ENCODE measurements at places on chromosomes 11 and 22. TPM values are rescaled to one million over a fixed set of nuclear protein-coding genes. Genes with fewer than 3 reads are reported as not detected.

Gene HIPK3
- total RNA-seq = 64.0 TPM

DNA sequence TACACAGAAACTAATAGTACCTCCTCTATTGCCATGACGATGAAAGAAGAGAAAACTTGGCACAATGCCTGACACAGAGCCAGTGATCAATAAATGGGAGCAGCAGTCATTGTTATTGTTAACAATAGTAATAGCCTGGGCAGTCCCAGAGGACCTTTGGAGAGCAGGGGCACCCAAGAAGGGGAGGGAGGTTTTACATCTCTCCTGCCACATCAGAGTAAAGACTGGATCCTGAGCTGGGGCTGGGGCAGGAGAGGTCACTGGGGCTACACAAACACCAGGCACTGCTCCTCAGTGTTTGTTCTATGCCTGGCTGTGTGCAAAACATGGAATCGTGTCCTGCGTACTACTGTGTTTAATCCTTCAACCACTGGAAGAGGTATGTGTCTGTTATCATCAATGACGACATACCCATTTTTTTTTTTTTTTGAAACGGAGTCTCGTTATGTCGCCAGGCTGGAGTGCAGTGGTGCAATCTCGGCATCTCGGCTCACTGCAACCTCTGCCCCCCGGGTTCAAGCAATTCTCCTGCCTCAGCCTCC lies 25.0 kb upstream of the CREB3L1 start:
- DNase-seq = peak; percentile 80

Gene PLAAT3
- total RNA-seq = 57.9 TPM

DNA sequence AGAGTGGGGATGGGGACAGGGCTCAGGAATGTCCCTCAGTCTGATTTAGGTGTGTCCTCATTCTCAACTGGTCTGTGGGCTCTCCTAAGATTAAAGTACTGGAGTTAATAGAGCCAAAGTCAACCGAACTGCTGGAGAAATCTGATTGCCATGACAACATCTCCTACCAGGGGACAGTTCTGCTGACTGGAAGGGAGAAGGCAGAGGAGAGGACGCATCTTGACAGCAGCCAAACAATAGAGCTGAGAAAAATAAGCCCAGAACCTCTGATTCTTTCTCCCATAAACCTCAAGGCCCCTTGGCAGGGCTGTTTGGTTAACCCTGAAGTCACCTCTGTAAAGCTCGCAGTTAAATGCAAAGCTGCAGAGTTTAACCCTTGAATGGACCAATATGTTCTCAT lies 2.8 kb downstream of the KCTD14 start:
- peak; percentile 31 for DNase-seq

Gene PC
- total RNA-seq = 22.5 TPM

Gene KRTAP5-10
- total RNA-seq = not detected

Data from Caco-2 (cell line).